ENCODE measurements at places on chromosomes 16 and 17.

DNA sequence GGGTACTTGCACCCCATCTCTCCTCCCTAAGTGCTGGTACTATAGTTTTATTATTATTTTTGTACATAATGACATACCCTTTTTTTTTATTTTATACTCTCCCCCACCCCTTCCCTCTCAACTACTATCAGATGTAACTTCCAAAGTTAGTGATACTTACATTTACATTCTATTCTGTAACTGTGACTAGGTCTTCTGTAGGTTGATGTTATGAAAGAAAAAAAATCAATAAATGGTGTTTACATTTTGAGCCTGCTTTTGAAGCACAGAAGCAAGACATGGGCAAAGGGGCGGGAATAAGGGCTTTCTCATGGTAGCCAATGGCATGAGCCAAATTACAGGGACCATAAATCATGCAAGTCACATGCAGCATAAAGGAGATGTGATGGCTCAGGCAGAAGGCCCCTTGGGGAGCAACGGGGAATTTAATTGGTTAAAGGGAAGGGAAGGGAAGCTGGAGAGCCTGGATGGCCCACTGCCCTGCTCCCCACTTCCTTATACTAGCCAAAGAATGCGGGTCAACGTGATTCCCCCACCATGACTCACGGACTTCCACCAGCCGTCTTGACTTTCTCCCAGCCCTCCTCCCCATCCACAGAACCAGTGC is 2.4 kb upstream of the ACSF2 start:
- no peak for DNase-seq

- no peak for DNase-seq
Measured at GRCh38 chr17:10278218-10278617, 79.8 kb upstream of the GAS7 start.

- no peak for DNase-seq
Measured at GRCh38 chr16:89041571-89042481, 51.8 kb upstream of the ACSF3 start.

DNA sequence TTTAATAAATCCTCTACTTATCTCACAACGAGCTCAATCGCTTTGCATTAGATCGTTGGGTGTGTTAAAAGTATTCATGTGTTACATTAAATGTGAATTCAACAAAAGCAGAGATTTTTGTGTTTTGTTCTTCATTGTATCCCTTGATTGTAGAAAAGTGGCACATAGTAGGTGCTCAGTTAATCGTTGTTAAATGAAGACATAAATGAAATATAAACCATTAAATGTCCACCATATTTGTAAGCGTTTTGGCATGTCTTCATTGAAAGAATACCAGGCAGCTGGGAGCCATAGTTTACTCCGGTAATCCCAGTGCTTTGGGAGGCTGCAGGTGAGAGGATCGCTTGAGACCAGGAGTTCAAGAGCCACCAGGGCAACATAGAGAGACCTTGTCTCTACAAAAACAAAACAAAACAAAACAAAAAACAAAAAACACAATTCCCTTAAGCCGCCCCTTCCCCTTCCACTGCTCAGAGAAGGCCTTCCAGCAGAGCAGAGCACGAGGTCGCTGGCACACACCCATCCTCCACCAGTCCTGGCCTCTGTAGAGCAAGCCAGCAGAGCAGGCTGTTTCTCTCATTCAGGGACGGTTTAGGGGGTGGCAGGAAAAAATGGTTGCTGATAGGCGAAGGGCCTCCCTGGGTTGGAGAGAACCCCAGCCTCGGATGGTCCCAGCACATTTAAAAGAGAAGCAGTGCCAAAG is 673 bp upstream of the CHD9 start:
- DNase-seq: no peak

DNA sequence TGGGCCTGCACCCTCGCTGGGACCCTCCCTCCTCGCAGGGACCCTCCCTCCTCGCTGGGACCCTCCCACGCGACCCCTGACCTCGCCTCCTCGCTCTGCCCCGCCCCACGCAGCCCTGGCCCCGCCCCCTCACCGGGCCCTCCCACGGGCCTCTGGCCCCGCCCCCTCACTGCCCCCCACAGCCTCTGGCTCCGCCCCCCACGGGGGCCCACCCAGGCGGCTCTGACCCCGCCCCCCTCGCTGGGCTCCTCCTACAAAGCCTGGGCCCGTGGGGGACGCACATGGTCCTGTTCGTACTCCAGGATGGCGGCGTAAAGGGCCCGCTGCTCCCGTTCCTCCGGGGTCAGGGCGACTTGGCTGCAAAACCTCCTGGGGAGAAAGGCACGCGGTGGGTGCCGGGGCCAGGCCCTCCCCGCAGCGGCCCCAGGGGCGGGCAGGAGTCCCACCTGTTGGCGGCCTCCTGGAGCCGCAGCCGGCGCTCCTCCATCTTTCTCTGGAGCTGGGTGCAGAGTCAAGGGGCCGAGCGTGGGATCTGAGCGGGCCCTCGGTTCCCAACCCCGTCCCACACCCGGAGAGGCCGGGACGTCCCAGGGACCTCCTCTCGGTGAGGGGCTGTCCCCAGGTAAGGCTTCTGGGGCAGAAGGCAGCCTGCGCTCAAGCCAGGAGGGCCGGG is 9.0 kb downstream of the VPS9D1 start:
- DNase-seq: peak; percentile 76

DNA sequence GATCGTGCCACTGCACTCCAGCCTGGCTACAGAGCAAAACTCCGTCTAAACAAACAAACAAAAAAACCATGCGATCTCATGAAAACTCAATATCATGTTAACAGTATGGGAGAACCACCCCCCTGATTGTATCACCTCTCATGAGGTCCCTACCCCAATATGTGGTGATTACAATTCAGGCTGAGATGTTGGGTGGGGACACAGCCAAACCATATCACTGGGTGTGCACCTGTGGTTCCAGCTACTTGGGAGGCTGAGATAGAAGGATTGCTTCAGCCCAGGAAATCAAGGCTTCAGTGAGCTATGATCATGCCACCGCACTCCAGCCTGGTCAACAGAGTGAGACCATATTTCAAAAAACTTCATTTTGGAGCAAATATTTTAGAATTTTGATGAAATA is 1094.7 kb upstream of the CDH8 start:
- no peak for DNase-seq

- no peak for DNase-seq
Measured at GRCh38 chr17:31002047-31002446, 31.2 kb downstream of the RNF135 start.

GRCh38 chr17:3534881-3535252 is 22.7 kb downstream of the TRPV3 start:
- no peak for DNase-seq

DNA sequence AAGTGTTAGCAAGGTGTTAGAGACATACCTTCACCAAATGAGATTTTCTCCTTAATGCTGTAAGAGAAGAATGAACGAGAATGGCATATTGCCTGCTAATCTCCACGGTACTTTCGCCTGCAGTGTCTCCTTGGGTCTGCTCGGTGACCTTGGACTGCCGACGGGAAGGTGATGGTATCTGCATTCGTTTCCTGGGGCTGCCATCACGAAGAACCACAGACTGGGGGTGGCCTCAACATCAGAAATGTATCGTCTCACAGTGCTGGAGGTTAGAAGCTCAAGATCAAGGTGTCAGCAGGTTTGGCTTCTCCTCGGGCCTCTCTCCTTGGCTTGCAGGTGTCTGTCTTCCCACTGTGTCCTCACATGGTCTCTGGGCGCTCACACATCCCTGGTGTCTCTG is 86.3 kb upstream of the TNRC6C start:
- no peak for DNase-seq

DNA sequence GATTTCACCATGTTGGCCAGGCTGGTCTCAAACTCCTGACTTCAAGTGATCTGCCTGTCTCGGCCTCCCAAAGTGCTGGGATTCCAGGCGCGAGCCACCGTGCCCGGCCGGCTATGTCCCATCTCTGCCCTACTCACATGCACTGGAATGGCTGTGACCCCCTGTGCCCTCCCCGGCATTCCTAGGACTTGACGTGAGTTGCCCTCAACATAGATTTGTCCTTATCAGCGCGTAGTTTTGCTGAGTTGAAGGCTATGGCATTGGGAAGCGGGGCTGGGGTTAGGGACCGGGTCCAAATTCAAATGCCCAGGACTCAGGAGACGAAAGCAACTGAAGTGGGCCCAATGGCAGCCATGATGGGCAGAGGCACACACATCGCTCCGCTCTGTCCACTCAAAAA is 5.8 kb downstream of the UNC13D start:
- no peak for DNase-seq

DNA sequence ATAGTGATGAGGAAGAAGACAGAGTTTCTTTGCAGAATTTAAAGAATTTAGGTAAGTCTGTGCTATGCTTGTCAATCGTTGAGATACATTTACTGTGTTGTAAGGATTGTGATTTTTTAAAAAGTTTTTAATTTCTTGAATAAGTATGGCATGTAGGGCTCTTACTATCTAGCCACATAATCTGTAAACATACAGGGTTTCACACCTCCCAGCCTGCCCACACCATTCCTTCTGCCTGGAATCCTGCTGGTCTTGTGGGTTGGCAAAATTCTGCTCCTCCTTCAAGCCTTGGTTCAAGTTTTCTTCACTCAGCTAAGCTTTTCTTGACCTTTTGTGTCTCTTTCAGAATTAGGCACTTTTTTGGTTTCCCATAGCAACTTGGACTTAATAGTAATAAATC is 7.5 kb downstream of the ZNHIT3 start:
- no peak for DNase-seq

DNA sequence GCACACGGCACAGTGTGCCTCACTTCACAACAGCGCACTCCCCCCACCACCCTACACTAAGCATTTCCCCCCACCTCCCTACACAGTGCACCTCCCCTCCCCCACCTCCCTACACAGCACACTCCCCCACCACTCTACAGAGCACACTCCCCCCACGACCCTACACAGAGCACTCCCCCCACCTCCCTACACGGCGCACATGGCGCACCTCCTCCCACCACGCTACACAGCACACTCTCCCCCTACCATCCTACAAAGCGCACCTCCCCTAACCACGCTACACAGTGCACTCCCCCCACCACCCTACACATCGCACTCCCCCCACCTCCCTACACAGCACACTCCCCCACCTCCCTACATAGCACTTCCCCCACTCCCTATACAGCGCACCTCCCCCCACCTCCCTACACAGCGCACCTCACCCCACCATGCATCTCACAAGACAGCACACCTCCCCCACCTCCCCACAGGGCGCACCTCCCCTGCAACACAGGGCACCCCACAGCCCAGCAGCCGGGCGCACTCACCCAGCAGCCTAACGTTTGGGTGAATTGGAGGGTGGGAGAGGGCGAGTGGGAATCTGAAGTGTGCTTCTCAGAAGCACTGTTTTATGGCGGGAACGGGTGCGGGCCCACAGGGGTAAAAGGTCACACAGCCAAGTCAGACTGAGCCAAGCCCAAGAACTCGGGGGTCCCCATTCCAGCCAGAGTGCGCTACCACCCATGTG is 10.3 kb downstream of the KNOP1 start:
- no peak for DNase-seq

GRCh38 chr16:6498858-6499257 is 833.8 kb upstream of the RBFOX1 start:
- no peak for DNase-seq

DNA sequence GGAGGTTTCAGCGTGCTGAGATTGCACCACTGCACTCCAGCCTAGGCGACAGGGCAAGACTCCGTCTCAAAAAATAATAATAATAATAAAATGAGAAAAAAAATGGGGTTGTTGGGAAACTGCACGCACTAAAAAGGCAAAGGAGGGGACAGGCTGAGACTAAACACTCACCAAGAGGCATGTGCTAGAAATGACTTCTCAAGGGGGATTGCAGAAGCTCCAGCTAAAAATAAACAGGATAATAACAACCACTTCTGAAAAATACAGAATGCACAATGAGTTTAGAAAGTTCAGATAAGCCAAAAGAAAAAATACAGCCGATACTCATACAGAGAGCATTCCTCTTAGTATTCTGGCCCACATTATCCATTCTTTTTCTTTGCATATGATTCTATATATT is 15.1 kb upstream of the TIMP2 start:
- no peak for DNase-seq

GRCh38 chr16:17602678-17603077 is 131.9 kb upstream of the XYLT1 start:
- DNase-seq: no peak

- DNase-seq: no peak
Measured at GRCh38 chr16:50280932-50281331, 14.6 kb downstream of the ADCY7 start.

DNA sequence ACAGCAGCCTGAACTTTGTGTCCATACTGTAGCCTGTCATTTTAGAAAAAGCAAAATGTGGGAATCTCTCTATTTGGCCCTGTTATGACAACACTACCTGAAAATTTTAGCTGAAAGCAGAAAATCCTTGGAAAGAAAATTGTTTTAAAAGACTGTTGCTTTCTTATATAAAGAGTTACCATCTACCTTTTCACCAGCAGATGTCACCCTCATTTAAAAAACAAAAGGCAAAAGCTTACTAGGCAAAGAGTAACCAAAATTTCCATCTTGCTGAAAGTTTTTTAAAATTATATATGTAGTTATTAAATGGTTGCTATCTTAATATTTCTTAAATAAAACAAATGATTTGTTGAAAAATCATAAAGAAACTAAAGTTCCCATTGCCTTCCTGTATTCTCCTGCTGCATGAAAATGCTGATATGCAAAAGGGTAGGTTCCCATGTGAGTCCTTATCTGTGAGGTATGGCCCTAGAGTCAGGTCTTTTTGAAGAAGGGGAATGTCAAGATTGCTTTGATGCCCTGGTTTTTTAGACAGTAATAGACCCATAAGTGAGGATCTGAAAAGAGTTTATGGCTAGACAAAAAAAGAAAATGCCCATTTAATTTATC is 61.0 kb downstream of the TNRC6C start:
- DNase-seq: no peak

DNA sequence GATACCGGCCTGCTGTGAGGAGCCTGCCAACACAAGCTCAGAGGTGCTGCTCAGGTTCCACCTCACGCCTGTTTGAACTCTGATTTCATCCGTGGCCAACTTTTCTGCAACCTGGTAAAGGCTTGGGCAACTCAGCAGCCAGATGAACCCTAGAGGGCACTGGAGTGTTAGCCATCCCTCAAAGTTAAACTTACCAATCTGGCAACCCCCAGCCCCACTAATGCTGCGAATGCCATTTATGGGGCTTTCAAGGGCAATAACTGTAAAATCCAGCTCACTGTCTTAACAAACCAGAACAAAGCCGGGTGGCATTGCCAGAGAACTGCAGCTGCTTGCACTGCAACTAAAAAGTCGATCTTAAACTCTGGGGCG is 105.5 kb downstream of the AXIN2 start:
- DNase-seq: no peak

GRCh38 chr16:12148120-12148519 is 171.6 kb downstream of the SNX29 start:
- DNase-seq: no peak

GRCh38 chr17:42424991-42425610 is 2.0 kb upstream of the CAVIN1 start:
- DNase-seq: no peak

- no peak for DNase-seq
Measured at GRCh38 chr16:83851473-83851872, 43.7 kb downstream of the HSBP1 start.

DNA sequence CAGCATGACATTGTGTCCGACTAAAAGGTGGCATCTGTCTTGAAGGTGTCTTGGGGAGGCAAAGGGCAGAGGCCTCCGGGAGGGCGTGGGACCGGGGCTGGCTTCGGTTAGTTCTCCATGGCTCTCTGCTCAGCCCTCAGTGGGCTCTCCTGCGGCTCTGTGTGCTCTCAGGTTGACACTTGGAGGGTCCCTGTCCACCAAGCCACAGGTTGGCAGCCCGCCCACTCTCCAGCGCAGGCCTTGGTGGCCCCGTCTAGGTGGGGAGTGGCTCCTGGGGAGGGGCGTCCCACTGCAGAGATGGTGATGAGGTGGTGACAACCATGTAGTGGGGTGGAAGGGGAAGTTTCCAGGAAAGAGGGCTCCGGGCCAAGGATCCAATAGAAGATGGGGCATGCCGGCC is 31.6 kb downstream of the ADGRG5 start:
- no peak for DNase-seq

- no peak for DNase-seq
Measured at GRCh38 chr16:66269617-66270332, 96.7 kb upstream of the CDH5 start.

Measured in activated B cell treated with CpG ODN at 0.5 μM for 24 hours (primary cell).